Vagina (tissue), 2 donors: ENCODE measurements at places on chromosomes 2 and 18. TPM values are rescaled to one million over a fixed set of nuclear protein-coding genes. Genes with fewer than 3 reads are reported as not detected.

DNA sequence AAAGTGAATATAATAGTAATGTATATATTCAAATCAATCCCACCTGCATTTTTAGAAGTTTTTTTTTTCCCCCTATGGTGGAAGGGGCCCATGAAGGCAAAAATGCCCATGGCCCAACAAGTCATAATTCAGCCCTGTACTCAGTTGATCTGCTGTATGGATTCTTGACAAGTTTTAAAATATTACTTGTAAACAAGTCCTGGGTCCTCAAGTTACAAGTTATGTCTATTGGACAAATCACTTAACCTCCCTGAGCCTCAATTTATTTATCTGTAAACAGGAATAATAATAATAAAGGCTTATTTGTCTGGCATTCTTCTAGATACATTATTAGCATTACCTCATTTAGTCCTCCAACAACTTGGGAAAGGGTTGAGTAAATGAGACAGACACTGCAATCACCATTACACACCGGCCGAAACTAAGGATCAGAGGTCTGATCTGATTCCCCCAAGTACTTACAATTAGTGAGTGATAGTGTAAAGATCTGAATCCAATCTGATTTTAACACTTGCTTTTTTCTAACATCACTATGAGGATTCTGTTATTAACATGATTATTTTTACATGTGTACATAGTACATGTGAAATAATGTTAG lies 66.1 kb downstream of the PDE1A start:
- DNase-seq, result no peak

- no peak for DNase-seq
Observed at GRCh38 chr2:99936065-99936464, 206.3 kb downstream of the AFF3 start.

DNA sequence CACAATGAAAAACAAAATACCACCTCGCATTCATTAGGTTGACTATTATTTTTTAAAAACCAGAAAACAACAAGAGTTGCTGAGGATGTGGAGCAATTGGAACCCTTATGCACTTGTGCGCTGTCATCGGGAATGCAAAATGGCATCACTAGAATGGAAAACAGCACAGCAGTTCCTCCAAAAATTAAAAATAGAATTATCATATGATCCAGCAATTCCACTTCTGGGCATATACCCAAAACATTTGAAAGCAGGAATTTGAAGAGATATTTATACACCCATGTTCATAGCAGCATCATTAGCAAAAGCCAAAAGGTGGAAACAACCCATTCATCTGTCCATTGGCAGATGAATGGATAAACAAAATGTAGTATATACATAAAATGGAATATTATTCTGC lies 11.9 kb upstream of the NMUR1 start:
- no peak for DNase-seq

DNA sequence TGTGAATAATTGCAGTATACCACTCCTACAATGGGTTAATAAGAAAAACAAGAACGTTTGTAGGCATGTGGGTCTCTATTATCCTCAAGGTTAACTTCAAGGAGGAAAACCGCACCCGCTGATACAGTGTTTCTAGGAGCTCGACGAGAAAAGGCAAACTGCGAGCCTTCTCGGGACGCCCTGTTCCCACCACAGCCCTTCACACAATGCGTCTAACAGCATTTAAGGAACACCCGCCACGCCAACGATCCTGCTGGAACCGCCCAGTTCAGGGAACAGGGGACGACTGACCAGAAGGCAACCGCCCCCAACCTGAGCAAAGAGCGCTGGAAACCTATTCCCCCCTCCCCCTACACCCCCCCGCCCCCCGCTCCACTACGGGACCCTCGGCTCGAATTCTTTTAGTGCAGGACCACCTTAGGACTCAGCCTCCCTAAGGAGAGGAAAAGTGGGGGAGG lies 710 bp upstream of the TMSB10 start:
- peak; percentile 91 for DNase-seq

DNA sequence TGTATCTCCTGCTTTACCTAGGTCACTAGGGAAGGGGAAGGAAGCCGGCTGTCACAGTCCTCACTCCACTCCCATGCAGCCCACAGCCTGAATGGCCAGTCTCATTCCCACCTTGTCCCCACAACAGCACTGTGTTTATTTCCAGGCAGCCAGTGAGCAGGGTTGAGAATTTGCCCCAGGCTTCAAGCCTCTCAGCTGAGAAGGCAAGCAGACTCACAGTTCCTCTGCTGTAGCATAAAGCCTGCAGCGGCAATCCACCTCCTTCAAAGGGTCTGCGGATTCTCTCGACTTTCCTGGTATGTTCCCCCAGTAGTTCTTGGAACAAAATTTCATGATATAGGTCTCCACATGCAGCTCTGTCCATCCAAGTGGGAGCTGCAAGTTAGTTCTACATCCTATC lies 262.9 kb upstream of the GULP1 start:
- no peak for DNase-seq

- DNase-seq, result no peak
Observed at GRCh38 chr2:237883951-237884446, 24.6 kb downstream of the RAMP1 start.

DNA sequence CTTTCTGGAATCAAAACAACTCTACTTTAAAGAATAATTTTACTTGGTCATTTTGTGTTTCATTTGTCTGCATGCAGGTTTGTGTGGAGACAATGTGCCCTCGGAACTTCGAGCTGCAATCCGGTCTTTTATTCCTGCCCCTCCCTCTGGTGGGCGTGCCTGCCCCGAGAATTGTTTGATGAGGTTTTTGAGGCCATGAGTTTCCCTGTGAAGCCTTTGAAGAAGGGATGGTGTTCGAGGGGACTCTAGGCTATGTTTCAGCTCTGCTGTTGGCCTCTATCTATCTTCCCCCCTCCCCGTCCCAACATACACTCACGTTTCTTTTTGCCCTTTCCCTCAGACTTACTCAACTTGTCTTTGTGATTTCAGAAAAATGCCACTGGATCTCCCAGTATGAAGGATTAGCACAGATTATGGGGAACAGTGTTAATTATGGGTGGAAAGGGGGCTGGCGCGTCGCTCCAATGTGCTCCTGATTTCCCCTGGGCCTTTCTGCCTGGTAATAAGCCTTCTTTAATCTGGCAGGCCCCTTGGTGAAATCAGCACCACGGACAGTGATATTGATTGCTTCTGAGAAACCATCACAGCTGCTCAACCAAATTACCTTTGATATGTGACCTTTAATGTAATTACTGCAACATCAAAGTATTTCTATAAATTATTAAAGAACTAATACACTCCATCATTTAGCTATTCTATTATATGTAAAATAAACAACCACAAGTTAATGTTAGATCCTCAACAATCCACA lies 82.2 kb downstream of the CELF4 start:
- no peak for DNase-seq

DNA sequence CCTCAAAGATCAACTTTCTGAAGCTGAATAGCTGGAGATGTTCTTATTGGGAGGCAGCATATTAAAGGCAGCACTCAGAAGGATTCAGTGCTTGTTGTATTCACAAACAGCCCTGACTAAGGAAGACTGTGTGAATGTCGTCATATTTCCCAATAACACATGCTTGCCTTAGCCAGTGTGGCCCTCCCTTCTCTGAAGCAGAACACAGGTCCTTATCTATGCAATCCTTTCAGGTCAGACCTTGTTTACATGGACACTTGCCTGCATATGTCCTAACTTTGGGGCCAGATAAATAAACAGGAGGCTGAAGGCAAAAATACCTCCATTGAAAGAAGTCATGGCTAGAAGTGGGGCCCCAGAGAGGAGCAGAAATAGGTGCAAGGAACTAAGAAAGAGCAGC lies 97.2 kb downstream of the SLC4A3 start:
- DNase-seq, result peak; percentile 82

DNA sequence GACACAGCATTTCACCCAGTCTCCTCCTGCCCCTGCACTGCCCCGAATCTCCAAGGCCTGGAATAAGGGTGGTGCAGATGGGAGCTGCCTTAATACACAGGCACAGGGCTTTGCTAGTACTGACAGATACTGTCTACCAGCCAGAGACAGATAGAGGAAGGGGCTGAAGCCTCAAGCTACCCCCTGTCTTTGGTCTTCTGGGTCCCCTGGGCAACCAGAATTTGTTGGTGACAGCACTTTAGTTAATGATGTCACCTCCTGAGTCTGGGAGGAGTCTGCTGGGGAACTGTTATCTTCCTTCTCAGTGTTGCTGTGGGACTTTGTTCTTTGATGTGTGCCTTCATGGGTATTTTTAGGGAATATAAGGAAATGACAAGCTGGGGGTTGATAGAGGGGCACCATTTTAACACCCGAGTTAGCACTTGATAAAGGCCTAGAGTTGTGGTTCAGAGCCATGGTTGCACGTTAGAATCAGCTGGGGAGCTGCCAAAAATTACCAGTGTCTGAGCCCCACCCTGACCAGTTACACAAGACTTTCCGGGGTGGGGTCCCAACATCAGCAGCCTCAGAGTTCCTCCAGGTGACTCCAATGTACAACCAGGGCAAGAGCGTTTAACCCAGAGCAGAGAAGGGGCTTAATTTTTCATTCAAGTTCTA lies 136.8 kb downstream of the SMAD7 start:
- peak; percentile 74 for DNase-seq

DNA sequence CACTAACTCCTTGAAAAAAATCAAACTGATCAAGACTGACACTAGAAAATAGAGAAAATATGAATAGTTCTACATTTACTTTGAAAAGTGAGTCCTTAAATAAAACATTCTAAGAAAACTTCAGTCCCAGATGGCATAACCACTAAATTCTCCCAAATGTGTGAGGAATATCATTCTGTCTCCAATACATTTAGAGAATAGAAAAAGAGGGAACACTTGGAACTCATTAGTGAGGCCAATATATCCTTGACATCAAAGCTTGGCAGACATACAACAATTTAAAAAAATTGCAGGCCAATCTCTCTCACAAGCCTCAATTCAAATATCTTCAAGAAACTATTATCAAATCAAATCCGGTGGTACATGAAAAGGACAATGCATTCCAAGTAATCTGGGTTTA lies 79.3 kb upstream of the TMEM247 start:
- no peak for DNase-seq

DNA sequence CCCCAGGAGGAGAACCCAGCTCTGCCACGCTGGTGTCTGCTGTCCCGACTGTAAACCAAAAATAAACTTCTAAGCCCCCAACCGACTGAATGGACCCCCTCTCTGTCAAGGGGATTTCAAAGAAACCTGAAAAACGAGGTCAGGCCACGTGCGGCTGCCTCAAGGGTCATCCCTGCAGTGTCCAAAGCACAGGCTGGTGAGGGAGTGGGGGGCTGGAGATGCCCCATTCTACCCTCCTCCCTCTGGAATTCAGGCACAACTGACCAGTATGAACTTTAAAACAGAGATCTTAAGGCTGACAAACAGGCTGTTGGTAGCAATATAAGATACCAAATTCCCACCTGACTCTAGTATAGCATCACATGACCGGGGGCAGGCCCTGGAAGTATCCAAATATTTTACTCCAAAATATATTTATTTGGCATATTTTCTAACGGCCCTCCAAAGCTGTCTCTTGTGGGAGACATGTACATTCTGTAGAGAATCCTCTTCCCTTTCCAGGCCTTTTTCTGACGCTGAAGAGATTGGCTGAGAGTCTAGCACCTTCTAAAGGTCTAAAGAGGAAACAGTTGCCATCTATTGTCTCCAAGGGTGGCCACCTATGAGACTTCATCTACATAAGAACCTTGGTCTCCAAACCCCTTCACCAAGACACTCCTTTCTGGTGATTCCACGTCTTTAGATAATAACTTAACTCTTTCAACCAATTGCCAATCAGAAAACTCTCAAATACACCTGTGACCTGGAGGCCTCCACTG lies 40.4 kb upstream of the CTDP1 start:
- DNase-seq, result peak; percentile 93

DNA sequence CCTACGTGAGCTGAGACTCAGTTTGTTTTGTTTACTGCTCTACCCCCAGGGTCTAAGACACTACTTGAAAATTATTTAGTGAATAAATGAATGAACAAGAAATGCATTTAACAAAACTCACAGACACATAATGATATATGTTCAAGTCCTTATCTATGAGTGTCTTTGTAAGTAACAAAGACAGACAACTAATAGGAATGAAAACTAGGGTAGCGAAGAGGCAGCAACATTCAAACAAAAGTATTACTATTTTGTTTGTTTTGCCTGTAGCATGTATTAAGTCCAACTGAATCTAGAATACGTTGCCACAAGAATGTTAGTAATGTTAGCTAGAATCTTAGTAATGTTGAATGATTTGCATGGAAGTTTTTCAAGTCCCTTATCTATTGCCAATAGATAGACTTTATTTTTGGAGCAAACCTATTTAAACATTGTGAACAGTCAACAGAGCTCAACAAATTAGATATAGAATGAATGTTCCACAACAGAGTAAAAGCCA lies 144.8 kb upstream of the VWC2L start:
- DNase-seq, result no peak

- no peak for DNase-seq
Observed at GRCh38 chr2:235263205-235264120, 230.4 kb upstream of the AGAP1 start.

DNA sequence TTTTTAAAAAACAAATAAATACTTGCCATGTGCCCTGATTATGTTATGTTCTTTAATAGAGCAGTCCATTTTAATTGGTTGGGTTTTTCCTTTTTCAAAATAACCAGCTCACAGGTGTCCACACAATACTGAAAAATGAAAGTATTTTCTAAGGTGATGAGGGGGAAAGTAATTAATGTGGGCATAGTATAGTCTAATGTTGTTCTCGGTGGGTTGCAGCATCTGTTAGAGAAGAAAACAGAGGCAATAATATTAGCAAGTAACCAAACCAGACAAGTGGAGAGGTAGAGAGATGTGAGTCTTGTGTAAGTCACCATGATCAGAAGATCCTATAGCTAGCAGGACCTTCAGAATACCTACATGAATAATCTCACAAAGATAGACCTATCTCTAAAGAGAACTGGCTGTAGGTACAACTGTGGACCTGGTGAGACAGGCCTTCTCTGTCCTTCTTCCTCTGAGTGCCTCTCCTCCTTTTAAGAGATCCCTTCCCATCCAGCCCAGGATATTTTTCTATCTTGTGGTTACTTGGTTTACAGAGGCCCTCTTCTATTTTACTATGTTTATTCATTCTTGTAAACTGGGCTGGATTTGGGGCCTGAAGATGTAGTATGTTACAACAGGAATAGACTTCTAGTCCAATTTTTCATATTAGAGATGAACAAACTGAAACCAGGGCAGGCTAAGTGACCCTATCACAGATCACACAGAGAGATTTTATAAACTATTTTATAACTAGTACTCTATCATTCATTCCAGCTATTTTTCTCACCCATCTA lies 67.1 kb upstream of the MSTN start:
- no peak for DNase-seq

- DNase-seq, result no peak
Observed at GRCh38 chr2:59308108-59308507, 1067.0 kb upstream of the FANCL start.

Gene CCDC141
- total RNA-seq, result 2.0 TPM

Gene STPG4
- 2.9 TPM for total RNA-seq

Gene SERPINB10
- total RNA-seq, result 0.98 TPM

Gene TEX44
- total RNA-seq, result not detected
